Karpas-422 (cell line): ENCODE measurements at places on chromosomes 4 and X. TPM values are rescaled to one million over a fixed set of nuclear protein-coding genes. Genes with fewer than 3 reads are reported as not detected.

DNA sequence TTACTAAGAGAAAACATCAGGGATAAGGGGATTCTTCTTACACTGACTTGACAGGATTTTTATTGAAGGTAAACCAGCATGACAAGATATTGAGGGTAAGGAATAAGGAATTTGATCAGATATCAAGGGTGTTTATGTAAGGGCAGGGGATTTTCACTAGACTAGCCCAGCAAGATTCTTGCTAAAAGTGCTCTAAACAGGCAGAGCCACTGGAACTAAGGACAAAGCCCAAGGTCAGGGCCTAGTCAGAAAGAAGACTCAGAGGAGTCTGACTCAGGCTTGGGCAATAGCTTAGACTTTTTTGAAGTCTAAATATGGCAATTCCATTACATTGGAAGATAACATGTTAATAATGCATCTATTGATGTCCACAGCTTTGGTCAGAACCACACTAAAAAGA is 6.5 kb upstream of the GLRA3 start:
- H3K36me3 ChIP-seq, result no peaks in the 10 kb centered on the region
- no peak overlapping the region for H3K27ac ChIP-seq
- no peaks in the 10 kb centered on the region for H3K4me1 ChIP-seq
- no peak for DNase-seq

The TMEM47 gene
- not detected in 2 replicates for total RNA-seq

DNA sequence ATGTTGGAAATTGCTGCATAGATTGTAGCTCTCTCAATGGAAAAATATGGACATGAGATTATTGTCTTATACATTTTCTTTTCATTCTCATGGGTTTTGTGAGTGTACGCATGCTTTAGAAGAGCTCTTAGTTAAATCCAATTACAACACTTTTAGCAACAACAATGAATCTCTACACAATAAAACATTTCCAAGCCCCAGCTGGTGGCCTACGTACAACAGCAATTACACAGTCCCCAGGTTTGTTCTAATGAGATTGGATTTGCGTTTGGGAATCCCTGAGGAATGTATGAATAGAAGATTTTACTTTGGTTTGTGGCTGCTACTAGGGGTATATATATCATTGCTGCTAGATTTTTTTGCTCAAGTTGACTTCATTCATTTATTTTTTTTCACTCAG is 98.6 kb downstream of the FHDC1 start:
- H3K27ac ChIP-seq, result no peak overlapping the region
- H3K27me3 ChIP-seq, result no peaks in the 10 kb centered on the region; the same call in 1 of the 2 replicates
- no peak overlapping the region for H3K4me3 ChIP-seq
- no peak for DNase-seq
- no peaks in the 10 kb centered on the region for H3K36me3 ChIP-seq

GRCh38 chr4:17272154-17272553 is 239.7 kb downstream of the QDPR start:
- H3K4me3 ChIP-seq, result no peak overlapping the region
- H3K27me3 ChIP-seq, result no peaks in the 10 kb centered on the region
- H3K4me1 ChIP-seq, result no peaks in the 10 kb centered on the region
- no peaks in the 10 kb centered on the region for H3K36me3 ChIP-seq

DNA sequence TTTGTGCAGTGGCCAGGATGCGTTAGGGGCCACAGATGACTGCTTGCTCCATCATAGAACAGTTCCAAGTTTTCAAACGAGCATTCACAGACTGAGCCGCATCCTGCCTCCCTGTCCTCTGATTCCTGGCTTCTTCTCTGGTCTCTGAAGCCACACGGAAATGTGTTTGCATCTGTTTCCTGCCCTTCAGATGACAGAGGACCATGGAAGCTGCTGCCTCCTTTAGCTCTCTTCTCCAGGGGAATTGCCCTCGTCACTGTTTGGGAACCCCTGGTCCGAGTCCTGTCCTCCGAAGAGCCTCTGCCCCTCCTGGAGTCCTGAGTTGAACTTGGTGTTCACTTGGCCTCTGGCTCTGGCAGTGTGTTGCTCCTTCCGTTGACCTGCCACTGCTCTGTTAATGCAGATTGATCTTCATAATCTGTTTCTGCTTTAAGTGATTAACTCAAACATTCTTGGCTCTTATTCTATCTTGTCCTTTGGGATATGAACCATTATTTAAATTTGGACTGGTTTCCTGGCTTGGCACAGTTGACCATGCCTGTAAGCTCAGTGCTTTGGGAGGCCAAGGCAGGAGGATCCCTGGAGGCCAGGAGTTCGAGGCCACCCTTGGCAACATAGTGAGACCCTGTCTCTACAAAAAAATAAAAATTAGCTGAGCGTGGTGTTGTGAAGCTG is 96.0 kb downstream of the PTTG2 start:
- no peaks in the 10 kb centered on the region for H3K27me3 ChIP-seq
- peaks cover 37% of the 10 kb centered on the region for H3K4me1 ChIP-seq
- DNase-seq, result no peak
- H3K36me3 ChIP-seq, result no peaks in the 10 kb centered on the region
- no peak overlapping the region for H3K27ac ChIP-seq

The CSAG1 gene
- not detected in 2 replicates for total RNA-seq

- no peak overlapping the region for H3K27ac ChIP-seq
- H3K36me3 ChIP-seq, result no peaks in the 10 kb centered on the region
- H3K4me1 ChIP-seq, result peaks cover 9% of the 10 kb centered on the region
- H3K4me3 ChIP-seq, result no peak overlapping the region
- H3K27me3 ChIP-seq, result peaks cover 2% of the 10 kb centered on the region; the same call in 1 of the 2 replicates
These were observed 32.1 kb upstream of the CLCN4 start for GRCh38 chrX:10124506-10125247.

- no peaks in the 10 kb centered on the region for H3K36me3 ChIP-seq
- H3K4me1 ChIP-seq, result no peaks in the 10 kb centered on the region
- H3K27me3 ChIP-seq, result no peaks in the 10 kb centered on the region
- H3K27ac ChIP-seq, result no peak overlapping the region
These were observed 12.1 kb downstream of the FRG2 start for GRCh38 chr4:190014771-190015537.

- no peaks in the 10 kb centered on the region for H3K4me1 ChIP-seq
- H3K36me3 ChIP-seq, result no peaks in the 10 kb centered on the region
- no peak overlapping the region for H3K27ac ChIP-seq
- H3K27me3 ChIP-seq, result no peaks in the 10 kb centered on the region
- no peak overlapping the region for H3K4me3 ChIP-seq
- no peak for DNase-seq
These were observed 10.1 kb downstream of the TMEM150C start for GRCh38 chr4:82551734-82552133.

DNA sequence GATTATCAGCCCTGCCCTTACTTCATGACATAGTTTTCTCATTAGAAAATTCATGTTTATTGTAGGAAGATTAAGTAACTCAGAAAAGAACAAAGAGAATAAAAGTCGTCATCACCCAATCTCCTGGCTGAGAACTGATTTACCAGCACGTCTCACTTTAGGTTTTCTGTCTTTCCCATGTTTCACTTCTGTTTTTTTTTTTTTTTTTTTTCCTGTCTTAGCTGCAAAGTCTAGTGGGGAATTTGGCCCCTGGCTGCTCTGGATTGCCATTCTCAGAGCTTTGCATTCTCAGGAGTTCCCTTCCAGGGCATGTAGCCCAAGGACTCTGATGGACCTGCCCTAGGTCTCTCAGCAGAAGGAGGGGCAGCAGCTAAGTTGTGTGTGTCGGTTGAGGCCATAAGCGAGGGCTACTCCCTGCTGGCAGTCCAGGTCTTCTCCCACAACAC is 57.8 kb downstream of the TMEM131L start:
- no peak for DNase-seq
- no peak overlapping the region for H3K27ac ChIP-seq
- no peaks in the 10 kb centered on the region for H3K36me3 ChIP-seq
- no peaks in the 10 kb centered on the region for H3K27me3 ChIP-seq
- H3K4me1 ChIP-seq, result peaks cover 69% of the 10 kb centered on the region

The GABRA4 gene
- total RNA-seq, result not detected in 2 replicates

The GLA gene
- 25.8 and 30.1 TPM in 2 replicates for total RNA-seq
